ENCODE measurements at places on chromosomes 1 and 21.

DNA sequence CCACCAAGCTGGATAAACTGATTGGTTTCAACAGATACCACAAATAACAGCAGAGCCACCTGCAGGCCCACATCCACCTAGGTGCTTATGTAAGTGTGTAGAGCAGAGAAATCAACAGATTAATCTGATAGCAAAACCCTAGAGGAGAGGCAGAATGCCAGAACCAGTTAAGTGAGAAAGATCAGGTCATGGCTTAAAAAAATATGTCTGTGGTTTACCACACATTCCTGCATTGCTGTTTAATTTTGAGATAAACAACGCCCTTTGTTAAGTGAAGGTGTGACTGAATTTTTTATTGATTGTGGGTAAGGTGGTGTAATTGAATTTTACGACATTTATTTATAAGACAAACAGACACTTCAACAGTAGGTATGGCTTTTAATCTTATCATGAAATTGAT, 21.2 kb downstream of the CRNN start:
- no peak for DNase-seq

GRCh38 chr1:34975338-34975737, 9.8 kb downstream of the TMEM35B start:
- DNase-seq: no peak

GRCh38 chr1:59693406-59693805, 121.3 kb upstream of the HOOK1 start:
- DNase-seq: no peak

- DNase-seq: no peak
Observed at GRCh38 chr1:150836129-150836773, 28.2 kb upstream of the CTSK start.

- no peak for DNase-seq
Observed at GRCh38 chr1:24364975-24365678, 46.0 kb downstream of the GRHL3 start.

GRCh38 chr1:32249831-32250525, 1.1 kb upstream of the LCK start:
- peak; percentile 52 for DNase-seq

GRCh38 chr1:24905355-24905978, 24.6 kb downstream of the RUNX3 start:
- DNase-seq: no peak

DNA sequence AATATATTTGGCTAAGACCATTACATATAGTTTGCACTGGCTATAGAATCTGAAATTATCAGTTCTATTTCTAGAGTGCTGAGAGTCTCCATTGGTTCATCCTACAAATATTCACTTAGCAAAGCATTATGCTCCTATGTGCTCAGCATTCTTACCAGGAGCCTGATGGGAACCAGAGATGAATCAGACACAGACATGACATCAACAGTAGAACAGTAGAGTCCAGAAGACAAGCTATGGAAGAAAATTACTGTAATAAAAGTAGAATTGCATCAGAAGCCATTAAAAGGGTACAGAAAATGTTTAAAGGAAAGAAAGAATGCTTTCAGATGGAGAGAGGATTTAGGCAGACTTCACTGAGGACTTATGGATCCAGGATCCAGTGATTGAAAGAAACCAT, 271.7 kb upstream of the SNX7 start:
- DNase-seq: no peak

- no peak for DNase-seq
Observed at GRCh38 chr1:230575886-230576500, 66.3 kb upstream of the COG2 start.

- no peak for DNase-seq
Observed at GRCh38 chr1:113545626-113546025, 155.3 kb downstream of the MAGI3 start.

GRCh38 chr21:35150562-35151226, 101.6 kb upstream of the RUNX1 start:
- DNase-seq: no peak

DNA sequence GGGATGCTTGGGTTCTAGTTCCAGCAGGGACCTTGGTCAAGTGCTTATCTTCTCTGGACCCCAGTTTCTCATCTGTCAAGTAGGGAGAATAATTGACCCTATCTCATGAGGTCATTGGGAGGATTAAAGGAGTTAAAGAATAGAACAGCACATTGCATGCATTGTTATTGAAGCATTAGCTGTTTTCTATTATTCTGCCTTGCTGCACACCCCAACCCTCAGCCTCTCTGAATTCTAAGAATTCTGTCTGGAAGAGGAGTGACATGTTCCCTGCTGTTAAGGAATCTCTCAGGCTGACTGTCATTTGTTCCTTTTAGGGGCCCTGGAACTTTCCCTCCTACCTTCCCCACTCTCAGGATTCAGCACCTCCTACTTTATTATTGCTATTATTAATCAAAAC, 73.9 kb downstream of the NENF start:
- DNase-seq: no peak

DNA sequence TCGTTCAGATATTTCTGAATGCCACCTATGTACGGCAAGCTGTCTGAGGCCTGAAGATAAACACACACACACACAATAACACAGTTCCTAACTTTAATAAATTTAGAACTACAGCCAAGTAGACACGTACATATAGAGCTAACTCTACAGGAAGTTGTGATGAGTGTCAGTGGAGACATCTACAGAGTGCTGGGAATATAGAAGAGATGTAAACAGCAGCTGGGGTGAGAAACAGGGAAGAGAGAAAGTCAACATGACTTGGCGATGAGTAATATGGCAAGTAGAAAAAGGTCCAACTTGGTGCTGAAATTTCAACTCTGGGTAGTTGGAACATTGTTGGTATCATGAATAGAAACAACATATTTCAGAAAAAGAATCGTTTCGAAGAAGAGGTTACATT, 206.5 kb downstream of the ZP4 start:
- no peak for DNase-seq

- DNase-seq: no peak
Observed at GRCh38 chr1:8073112-8073855, 47.2 kb upstream of the ERRFI1 start.

- DNase-seq: no peak
Observed at GRCh38 chr1:159179906-159180305, 8.5 kb downstream of the CADM3 start.

GRCh38 chr1:5508669-5509330, 483.4 kb downstream of the NPHP4 start:
- DNase-seq: no peak

DNA sequence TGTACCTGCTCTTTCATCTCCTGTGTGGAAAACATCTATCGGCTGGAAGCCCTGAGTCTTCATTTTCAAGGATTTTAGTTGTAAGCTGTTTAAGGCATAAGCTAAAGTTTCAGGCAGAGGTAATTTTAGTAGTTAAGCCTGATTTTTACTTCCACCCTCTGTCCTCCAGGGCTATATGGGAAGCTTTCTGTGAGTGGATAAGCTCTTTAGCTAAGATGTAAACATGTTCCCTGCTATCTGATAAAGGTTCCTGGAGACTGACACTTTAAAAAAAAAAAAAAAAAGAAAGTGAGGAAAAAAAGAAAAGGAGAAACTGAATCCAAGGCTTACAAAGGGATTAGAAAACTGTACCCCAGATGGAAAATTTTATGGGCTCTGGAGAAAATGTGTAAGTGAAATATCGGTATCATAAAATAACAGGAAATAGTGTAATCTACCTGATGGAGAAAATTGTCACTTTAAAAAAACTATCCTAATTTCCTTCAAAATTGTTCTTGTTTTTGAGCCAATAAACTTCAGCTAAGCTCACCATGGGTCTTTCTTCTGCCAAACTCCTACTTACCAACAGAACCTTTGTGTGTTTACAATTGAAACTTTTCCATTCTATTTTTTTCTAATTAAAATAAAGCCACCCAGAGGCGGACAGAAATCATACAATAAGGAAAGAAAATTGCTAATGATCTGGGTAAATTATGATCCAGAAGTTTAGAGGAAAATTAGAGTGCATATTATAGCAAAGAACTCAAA, 180.5 kb downstream of the TGFB2 start:
- no peak for DNase-seq

DNA sequence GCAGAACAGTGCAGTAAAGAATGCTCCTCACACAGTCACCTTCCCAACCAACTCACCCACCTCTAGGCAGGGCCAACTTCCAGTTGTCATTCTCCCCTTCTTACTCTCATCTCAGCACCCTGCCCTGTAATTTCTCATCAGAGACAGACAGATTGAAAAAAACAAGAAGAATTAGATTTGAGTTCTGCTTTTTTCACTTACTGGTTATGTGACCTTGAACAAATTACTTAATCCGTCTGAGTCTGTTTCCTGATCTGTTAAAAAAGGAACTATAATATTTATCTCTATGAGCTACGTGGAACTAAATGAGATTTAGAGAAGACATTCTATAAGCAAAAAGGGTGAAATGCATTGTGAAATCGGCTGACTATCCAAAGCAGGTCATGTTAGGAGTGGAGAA, 330.3 kb downstream of the ZNF326 start:
- DNase-seq: no peak

DNA sequence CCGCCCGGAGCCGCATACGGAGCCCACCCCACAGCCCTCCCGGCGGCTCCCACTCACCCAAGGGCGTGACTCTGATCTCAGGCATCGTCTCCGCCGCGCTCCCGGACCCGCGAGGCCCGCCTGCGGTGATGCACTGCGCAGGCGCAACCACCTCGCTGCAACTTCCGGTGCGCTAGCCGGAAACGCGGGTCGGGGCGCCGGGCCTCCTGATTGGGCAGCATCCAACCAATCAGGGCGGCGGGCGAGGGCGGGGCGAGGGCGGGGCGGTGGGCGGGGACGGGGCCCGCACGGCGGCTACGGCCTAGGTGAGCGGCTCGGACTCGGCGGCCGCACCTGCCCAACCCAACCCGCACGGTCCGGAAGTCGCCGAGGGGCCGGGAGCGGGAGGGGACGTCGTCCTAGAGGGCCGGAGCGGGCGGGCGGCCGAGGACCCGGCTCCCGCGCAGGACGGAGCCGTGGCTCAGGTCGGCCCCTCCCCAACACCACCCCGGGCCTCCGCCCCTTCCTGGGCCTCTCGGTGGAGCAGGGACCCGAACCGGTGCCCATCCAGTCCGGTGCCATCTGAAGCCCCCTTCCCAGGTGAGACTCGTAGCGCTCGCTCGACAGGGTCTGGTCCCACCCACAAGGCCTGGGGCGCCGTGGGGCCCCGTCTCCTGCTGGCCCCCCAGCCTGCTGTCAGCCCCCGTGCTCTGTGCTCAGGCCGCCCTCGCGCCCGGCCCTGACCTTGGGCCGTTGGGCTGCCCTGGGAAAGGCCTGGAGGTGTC, at the start of the genes CPTP and INTS11:
Gene CPTP (plus strand): TSS at position 279 of the 764 bp plus-strand sequence. CDS start 2,109 bp downstream, outside the sequence.
Gene INTS11 (minus strand): TSS at position 137 of the 764 bp plus-strand sequence. CDS start 52 bp downstream, at position 85.
- peak; percentile 91 for DNase-seq

GRCh38 chr1:205500240-205501233, 3.9 kb upstream of the CDK18 start:
- no peak for DNase-seq

- no peak for DNase-seq
Observed at GRCh38 chr1:23791516-23792047, 637 bp downstream of the LYPLA2 start.

DNA sequence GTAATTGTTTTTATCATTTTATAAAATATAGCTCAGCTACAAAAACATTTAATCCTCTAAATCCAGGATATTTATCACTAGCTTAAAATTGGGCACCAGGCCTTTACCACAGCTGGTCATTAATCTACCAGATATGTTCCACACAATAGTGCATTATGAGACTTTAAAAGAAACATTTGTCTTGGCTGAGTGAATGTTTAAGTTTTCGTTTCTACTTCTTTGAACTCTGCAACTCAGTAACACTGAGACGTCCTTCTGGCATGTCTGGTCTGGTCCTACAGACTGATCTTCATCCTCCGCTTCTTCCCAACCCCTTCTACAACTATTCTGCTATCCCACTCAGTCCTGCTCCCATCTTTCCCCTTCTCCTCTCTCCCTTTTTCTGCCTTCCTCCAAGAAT, 296.2 kb downstream of the NEGR1 start:
- no peak for DNase-seq

DNA sequence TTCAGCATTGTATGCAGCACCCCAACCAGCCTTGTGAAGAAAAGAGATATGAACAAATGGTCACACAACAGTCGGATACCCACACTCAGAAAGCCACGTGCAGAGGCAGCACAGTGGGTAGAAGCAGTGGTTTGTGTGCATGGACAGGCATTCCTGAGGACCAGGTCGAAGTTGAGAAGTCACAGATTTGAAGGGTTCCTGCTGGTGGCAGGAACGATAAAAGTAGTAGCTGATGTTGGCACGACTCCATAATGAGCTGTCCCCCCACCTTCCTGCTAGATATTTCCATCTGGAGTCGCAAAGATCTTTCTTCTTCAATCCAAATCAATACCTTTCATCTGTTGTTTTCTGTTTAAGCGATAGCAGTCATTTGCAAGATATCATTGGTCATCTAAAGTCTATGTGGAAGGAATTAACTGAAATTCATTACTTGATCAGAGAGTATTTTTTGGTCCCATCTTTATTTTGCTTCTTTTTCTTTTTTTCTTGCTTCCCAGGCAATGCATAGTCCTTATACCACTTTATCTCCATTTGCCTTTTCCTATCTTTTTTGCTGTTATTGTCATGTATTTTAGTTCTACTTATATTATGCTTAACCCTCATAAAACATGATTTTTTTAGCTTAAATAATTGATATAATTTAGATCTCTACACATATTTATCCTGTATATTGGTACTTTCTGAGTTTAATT, 176.4 kb downstream of the DHRS3 start:
- no peak for DNase-seq

GRCh38 chr21:35575280-35575915, 484.9 kb downstream of the SETD4 start:
- DNase-seq: no peak

DNA sequence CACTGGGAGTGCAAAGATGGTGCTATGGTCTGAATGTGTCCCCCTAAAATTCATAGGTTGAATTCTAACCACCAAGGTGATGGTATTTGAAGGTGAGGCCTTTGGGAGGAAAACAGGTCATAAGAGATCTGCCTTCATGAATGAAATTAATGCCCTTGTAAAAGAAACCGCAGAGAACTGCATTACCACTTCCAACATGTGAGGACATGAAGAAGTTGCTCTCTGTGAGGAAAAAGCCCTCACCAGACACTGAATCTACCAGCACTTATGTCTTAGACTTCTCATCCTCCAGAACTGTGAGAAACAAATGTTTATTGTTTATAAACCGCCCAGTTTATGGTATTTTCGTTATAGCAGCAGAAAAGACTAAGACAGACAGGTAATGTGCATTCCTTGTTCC, 224.7 kb upstream of the C1orf87 start:
- no peak for DNase-seq

DNA sequence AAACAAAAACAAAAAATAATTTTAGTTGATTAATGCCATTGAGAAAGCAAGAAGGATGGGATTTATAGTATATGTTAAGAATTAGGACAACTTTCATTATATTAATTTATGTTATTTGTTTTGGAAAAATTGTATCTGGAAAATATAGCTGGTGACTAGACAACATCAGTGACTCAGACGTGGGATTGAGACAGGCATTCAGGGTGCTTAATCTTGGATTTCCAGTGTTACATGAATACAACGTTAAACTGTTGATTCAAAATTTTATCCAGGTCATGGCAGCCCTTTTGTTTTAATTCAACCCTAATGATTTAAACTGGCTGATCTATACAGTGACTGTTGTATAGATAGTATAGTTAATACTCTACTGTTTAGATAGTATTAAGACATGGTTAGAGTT, 827.1 kb upstream of the B3GALT2 start:
- no peak for DNase-seq

Measured in stimulated activated CD8-positive, alpha-beta memory T cell treated with anti-CD3 and anti-CD28 coated beads, Interleukin-15, amount 100 ng/mL, for 1 hour (primary cell).